Heart right ventricle (tissue), 16 donors: ENCODE measurements at places on chromosomes 7 and 10. TPM values are rescaled to one million over a fixed set of nuclear protein-coding genes. Genes with fewer than 3 reads are reported as not detected.

- H3K4me1 ChIP-seq, result peaks cover 71% of the 10 kb centered on the region
- DNase-seq, result no peak
- H3K27me3 ChIP-seq, result no peaks in the 10 kb centered on the region
Measured at GRCh38 chr10:122144199-122144598, 126.9 kb upstream of the BTBD16 start.

DNA sequence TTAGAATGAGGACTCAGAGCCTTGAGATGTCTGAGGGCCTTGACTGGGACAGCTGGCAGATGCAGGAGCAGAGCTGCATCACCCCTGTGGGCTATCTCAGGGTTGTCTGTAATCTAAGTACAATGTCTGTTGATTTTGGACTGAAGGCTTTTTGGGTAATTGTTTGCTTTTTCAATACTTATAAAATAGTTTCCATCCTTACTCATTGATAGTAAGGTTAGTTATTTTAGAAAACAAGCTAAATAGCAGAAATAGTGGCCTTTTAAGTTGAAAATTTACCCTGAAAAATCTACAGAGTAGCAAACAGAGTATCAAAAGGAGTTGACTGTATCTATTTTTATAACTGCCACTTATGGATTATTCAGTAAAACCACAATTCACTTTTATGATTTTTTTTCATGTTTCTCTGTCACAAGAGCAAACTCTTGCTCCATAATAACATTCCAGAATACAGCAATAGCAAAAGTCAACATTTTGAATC lies 179.7 kb downstream of the CFTR start:
- no peak overlapping the region for H3K27ac ChIP-seq
- H3K36me3 ChIP-seq, result no peaks in the 10 kb centered on the region
- H3K4me3 ChIP-seq, result no peak overlapping the region
- no peaks in the 10 kb centered on the region for H3K27me3 ChIP-seq
- DNase-seq, result no peak
- no peaks in the 10 kb centered on the region for H3K4me1 ChIP-seq

DNA sequence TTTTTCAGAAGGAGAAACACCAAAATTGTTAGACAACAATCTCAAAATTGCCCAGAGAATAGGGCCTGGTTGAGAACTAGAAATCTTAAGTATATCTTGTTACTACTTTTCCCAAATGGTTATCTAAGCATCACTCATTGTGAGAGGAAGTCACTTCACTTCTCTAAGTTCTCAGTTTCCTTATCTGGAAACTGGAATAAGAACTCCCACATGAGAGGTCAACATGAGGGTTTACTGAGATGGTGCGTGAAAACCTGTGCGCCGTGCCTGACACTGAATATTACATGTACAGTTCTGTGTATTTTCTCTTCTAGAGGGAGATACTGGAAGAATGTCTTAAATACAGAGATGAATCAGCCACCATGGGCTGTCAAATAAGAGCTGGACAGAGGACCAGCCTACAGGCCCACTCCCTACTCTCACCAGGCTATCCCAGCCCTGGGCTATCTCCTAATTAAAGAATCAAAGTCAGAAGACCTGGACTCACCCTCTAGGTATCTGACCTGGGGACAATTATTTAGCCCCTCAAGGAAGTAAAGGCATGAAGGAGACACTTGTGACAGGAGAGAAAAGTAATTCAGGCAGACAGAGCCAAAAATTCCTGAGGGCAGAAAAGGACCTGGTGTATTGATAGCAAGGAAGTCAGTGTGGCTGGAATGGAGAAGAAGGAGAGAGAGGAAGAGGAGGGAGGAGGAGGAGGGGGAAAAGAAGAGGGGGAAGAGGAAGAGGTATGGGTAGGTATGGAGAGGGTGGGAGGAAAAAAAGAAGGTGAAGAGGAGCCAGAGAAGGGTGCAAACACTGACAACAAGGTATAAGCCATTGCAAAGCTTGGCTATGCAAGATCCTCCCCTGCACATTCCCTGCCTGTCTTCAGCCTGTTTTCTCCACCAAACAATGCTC lies 44.9 kb downstream of the CCDC71L start:
- no peaks in the 10 kb centered on the region for H3K36me3 ChIP-seq
- no peak overlapping the region for H3K27ac ChIP-seq
- no peaks in the 10 kb centered on the region for H3K27me3 ChIP-seq

DNA sequence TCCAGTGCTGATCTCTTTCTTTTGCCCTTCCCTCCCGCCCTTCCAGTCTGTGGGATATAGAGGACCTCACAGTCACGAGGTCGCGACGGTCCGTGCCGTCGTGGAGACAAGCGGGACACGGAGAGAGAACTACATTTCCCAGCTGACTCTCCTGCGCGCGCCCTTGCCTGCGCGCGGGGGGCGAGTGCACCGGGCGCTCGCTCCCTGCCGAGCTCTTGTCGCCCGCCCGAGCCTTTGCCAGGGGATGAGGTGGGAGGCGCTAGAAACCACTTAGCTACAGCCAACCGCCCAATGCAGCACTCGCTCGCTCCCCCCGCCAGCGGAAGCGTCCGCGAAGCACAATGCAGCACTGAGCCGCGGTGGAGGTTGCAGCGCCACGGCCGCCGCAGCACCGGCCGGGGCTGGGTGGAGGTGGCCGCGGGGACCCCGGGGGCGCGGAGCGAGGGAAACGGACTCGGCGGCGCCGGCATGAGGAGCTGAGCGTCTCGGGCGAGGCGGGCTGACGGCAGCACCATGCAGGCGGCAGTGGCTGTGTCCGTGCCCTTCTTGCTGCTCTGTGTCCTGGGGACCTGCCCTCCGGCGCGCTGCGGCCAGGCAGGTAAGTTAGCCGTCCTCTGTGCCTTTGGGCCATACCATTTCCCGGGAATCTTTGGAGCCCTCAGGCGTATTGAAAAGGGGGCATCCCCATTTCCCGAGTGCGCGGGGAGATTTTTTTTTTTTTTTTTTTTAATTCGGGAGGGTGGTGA lies at the start of gene ADAM22:
TSS of gene ADAM22 (plus strand) at position 299 of the 746 bp plus-strand sequence. CDS start at position 514, 215 bp downstream.
- H3K4me3 ChIP-seq, result peak within 1 kb of the TSS; percentile 93
- H3K36me3 ChIP-seq, result no peaks in the 10 kb centered on the region
- H3K4me1 ChIP-seq, result no peaks in the 10 kb centered on the region
- DNase-seq, result peak; percentile 89

GRCh38 chr10:117924820-117925219 lies 121.9 kb downstream of the RAB11FIP2 start:
- H3K36me3 ChIP-seq, result no peaks in the 10 kb centered on the region
- no peak for DNase-seq
- H3K4me1 ChIP-seq, result no peaks in the 10 kb centered on the region

DNA sequence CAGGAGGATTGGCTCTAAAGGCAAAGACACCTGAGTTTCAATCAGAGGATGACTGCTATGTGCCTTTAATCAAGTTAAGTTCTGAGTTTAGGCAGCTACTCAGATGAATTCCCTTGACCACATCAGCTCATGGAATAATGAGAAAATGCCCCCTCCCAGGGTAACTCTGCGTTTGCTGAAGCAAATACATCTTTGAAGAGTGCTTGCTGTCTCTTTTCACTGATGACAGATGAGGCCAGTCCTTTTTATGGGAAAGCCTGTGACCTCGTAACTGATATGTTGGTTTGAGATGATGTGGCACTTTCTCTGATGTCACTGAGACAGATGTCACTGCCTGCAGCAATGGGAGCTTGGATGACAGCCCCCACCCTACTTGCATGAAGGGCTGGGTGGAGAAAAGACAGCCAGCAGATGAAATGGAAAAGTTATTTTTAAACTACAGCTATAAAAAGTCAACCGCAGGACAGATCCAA lies 43.7 kb upstream of the DGKI start:
- H3K27me3 ChIP-seq, result no peaks in the 10 kb centered on the region
- H3K4me3 ChIP-seq, result no peak overlapping the region
- peaks cover 19% of the 10 kb centered on the region for H3K4me1 ChIP-seq
- peak overlapping the region; percentile 33 for H3K27ac ChIP-seq
- DNase-seq, result peak; percentile 51

DNA sequence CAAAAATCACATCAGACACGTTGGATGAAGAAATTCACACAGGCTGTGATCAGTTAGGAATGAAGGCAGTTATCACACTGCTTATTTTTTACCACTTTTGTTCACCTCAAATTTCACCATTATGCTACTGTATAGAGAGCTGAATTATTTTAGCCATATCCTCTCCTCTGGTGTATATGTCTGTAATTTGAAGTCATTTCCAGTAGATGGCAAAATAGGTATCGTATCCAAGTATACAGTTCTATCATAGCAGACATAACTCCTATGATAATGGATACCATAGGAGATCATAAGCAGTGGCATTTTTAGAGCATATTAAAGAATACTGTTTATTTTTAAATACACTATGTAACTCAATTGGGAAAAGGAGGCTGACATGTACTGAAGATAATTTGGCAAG lies 909.7 kb downstream of the DNAJB9 start:
- H3K4me3 ChIP-seq, result no peak overlapping the region
- no peaks in the 10 kb centered on the region for H3K4me1 ChIP-seq
- H3K36me3 ChIP-seq, result no peaks in the 10 kb centered on the region
- no peak overlapping the region for H3K27ac ChIP-seq
- no peak for DNase-seq

GRCh38 chr7:140659856-140660255 lies 12.9 kb upstream of the ADCK2 start:
- H3K4me3 ChIP-seq, result no peak overlapping the region
- no peaks in the 10 kb centered on the region for H3K27me3 ChIP-seq
- H3K36me3 ChIP-seq, result no peaks in the 10 kb centered on the region

The CDC14C gene
- not detected for total RNA-seq
